CD8-positive, alpha-beta memory T cell (primary cell): ENCODE measurements at places on chromosomes 7 and 10.

DNA sequence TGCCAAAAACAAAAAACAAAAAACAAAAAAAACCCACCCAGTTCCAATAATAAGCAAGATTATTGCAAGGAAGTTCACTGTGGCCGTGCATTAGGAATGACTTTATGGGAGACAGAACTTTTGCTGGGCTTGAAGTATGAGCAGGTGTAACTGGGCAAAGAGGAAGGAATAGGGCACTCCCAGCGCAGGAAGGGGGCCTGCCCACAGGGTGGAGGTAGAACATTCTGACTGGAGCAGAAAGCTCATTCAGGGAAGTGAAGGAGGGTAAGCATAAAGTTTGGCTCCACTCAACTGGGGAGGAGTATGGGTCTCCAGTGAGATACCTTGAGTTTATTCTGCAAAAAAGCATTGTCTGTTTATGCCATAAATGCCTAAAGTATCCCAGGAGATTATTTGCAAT is 42.1 kb upstream of the WIPF3 start:
- DNase-seq, result no peak

DNA sequence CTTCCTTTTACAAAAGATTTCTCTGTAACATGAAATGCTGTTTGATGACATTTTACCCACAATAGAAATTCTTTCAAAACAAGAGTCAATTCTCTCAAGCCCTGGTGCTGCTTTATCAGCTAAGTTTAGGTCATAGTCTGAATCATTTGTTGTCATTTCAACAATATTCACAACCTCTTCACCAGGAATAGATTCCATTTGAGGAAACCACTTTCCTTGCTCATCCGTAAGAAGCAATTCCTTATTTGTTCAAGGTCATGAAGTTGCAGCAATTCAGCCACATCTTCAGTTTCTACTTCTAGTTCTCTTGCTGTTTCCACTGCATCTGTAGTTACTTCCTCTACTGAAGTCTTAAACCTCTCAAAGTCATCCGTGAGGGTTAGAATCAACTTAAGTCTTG is 315.3 kb downstream of the TYW1 start:
- no peak for DNase-seq

- DNase-seq, result no peak
Observed at GRCh38 chr10:35306852-35307251, 29.5 kb upstream of the CCNY start.

DNA sequence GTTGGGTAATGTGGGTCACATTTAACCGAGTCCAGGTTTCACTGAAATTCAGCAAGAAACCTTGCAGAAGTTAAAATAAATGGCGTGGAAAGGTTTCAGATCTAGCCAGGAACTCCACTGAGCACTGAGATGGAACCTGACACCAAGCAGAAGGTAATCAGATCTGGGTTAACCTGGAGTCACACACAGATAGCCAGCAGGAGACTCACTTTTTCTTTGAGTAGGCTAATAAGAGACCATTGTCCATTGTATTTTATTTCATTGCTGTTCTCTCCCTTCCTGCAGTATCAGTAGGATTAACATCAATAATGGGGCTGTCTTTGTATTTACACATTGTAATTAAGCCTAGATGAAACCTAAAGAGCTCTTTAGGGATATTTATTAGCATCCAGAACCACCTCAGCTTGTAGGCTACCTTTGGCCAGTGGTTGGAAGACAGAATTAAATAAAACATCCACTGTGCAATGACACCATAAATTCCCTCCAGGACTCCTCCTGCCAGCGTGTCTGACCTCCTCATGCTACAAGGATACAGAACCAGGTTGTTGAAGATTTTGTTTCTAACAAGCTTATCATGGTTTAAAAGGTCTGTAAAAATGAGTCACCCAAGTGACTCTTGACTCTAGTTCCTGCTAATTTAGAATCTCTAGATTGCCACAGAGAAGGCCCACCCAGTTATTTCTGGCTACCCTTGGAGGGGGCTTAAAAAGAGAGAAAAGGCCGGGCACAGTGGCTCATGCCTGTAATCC is 151.1 kb downstream of the SORCS1 start:
- no peak for DNase-seq

DNA sequence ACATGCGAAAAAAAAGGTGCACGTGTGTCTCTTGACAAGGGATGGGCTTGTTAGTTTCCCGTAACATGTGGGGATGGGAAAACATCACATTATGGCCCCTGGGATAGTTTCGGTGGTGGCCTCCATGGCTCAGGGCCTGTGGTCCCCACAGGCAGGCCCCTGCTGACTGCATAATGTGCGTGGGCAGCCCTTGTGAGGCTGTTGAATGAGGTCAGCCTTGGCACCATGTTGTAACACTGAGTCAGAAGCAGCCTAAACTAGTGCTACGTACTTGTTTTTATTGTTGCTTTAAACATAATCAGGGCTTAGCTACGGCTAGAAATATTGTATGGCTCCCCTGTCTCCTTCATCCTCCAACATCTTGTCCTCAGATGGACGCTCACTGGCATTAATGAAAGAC is 80.6 kb downstream of the BEND7 start:
- no peak for DNase-seq

GRCh38 chr10:759898-760477 is 70.5 kb upstream of the DIP2C start:
- no peak for DNase-seq

DNA sequence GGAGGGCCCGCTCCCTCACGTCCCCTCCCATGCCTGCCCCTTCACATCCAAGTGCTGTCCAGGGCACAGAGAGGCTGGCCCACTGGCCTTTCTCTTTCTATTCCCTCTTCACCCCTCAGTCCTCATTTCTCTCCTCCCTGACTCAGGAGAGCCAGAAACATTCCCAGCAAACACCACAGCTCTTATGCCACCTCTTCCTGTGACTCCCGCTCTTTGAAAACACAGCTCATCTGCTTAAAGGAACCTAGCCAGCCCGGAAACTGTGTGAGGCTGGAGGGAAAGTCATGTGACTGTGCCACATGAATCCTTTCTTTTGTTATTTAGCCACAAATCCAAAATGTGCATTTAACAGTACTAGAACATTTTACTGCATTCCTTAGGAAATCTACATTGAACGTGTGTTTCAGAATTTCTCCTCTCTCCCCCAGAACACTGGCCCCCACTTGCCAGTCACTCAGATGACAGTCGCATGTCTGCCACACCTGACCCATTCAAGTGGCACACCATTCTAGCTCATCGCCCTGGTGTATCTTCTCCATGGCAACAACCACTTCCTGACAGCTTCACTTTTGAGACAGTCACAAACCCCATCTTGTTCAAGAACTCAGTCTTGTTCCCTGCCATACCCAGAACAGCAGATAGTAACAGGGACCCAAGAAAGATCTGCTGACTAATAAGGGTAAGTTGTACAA is 42.8 kb downstream of the GRB10 start:
- DNase-seq, result peak; percentile 85

GRCh38 chr7:46586406-46586805 is 665.3 kb upstream of the IGFBP3 start:
- DNase-seq, result no peak

- no peak for DNase-seq
Observed at GRCh38 chr7:32616625-32617024, 121.3 kb downstream of the AVL9 start.

- no peak for DNase-seq
Observed at GRCh38 chr7:39407137-39407536, 159.1 kb upstream of the YAE1 start.

DNA sequence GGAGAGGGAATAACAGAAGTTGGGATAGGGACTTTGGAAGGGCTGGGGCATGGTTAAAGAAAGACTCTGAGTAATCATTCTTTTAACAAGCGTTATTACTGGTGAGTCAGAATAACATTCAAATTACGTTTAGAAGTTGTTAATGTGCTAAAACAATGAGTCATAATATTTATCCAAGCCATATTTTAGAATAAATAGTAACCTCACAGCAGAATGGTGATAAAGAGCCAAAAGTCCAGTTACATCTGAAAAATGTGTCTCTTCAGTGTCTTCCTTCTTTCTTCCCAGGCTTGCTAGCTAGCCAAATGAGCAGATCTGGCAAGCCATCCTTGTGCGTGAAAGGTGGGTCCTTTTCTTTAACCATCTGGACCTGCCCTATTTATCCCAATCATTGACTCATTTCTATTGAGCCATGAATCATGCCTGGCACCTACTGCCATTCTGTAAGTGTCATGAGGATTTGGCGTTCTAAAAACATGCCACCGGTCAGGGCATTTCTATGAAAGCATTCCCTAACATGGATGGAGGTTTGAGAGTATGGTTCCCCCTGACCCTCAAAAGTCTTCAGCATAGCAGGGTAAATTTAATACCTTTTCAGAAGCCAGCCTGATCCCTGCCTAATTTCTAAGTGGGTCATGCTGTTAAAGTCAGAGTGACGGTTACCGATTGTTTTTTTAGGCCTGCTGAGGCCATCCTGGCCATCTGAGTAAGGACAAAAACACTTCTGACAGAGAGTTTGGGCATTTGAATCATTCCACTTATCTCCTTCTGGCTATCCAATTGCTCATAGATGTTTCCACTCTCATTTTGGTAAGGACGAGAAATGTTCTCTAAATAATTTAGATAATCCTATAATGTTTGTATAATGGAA is 26.9 kb downstream of the MYPN start:
- no peak for DNase-seq

- DNase-seq, result no peak
Observed at GRCh38 chr7:5064391-5065106, 18.9 kb downstream of the RBAK start.

DNA sequence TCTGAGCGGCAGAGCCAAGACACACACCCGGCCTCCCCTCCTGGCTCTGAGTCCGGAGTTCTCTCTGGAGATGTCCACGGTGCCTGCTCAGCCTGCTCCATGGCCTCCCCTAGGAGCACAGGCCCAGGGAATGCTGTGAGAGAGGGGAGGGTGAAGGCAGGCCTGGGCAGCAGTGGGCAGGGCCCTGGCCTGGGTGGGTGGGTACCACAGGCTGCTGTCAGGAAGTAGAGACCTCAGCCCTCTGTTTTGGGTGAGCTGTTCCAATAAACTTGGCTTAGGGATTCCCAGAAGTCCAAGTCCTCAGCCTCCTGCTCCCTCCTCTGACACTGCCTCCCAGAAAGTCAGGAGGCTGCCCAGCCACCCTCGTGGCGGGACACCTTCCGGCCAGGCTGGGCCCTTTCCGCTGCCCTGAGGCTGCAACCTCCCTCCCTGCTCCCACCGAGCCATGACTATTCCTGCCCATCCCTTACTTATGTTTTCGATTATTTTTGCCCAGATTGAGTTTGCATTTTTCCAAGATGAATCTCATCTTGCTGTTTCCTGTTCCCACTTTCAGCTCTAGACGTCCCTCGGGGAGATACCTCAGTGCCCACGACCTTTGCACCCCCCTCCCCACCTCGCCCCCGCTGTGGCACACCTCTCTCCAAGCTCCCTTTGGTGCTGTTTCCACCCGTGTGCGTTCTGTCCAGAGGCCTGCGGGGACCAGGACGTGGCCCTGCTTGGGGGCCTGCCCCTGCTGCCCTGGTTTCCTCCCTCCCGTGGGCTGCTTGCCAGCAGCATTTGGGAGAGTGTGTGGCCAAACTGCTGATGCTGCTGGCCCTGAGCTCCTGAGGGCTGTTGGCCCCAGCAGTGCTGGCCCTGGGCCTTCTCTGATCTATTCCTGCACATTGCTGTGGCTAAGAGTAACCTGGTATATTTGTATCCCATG is 5.8 kb upstream of the POLM start:
- DNase-seq, result peak; percentile 30

GRCh38 chr7:44676776-44677175 is 70.3 kb downstream of the OGDH start:
- no peak for DNase-seq

DNA sequence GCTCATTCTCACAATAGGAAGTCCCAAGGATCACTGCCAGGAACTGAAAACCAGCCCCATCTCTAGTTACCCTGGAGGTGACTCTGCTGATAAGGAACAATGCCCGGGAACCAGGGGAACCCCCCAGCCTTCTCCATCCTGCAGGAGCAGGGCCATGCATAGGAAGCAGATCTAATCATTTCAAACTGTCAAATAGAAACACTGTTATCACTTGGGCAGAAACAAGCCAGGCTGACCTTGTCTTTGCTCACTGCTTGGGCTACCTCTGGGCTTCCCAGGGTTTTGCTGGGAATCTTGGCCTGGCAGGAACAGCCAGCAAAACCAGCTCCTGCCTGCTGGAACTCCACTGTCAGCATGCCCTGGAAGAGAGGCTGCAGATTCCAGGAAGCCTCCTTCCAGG is 114.1 kb downstream of the RNF216 start:
- DNase-seq, result no peak

DNA sequence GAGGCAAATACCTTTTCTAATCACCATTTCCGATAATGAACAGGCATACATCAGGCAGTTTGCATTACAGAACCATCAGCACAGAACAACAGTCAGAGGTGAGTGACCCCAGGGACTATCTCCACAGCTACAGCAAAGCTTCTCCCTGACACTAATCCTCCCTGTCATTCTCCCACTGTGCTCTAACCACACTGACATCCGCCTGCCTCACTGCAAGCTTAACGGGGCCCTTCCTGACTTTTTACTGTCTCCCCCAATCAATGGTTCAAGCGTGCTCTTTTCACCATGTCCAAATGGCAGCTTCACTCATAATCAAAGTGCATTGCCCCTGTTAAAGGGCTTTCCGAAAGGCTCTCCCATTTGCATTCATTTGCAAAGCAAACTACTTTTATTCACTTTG is 196.3 kb downstream of the DNAJC1 start:
- no peak for DNase-seq

DNA sequence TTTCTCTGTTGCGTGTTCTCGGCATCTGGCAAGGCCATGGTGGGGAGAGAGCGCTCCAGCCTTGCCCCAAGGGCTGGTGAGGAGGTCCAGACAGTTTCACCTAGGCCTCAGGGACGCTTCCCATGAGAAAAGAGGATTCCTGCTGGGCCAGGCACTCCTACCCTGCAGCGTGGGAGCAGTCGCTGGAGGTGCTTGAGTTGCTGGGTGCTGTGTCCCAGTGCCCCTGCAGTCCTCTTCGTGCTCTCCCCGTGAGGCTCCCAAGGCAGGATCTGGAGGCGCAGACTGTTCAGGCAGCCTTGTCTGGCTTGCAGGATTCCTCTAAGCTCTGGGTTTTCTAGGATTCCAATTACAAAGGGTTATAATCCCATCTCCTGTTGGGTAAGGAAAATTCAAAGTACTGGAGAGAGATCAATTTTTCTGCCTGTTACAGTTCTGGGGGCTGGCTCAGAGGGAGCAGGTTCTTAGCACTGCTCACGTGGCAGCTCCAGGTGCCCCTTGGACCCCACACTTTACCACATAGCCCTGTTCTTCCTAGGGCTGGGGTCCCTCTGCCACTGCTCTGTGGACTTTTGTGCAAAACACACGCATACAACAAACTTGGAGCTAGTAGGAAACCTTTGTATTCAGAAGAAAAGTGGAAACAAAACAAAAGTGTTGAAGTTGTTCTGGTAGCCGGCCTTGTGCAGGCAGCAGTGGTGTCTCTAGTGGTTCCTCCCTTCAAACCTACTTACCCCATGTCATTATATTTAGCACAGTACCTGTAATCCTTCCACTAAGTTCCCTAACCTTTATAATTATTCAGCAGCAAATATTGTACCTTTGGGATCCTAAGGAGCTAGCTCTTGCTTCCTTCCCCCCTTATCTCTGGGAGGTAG is 60.5 kb downstream of the CCNY start:
- DNase-seq, result no peak

GRCh38 chr10:95605163-95605562 is 44.0 kb upstream of the SORBS1 start:
- no peak for DNase-seq
